ENCODE measurements at places on chromosomes 6 and 20. TPM values are rescaled to one million over a fixed set of nuclear protein-coding genes. Genes with fewer than 3 reads are reported as not detected.

DNA sequence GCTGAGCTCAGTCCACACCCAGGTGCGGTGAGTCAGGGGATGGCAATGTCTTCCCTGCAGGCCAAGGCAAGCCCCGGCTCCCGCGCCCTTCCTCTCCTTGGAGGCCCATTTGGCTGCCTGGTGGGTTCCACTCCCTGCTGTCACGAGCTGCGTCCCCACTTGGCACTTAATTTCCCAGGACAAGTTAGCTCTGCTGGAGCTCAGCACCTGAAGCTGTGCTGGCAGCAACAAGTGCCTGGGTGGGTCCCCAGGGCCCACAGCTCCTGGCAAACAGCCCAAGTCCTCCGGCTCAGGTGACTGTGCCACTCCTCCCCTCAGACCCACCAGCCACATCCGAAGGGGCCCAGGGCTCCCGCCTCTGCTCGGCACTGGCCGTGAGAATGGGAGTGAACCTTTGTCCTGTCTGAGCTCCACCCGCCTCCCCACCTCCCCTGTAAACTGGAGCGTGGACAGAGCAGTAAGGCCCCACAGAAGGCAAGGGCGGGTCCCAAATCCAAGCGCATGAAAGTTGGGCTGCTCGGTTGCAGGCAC is 16.9 kb downstream of the LAMA5 start:
- DNase-seq, result peak; percentile 91

GRCh38 chr6:83352424-83353061 is 78.3 kb downstream of the ME1 start:
- DNase-seq, result no peak

GRCh38 chr6:82904860-82905259 is 160.8 kb downstream of the UBE3D start:
- DNase-seq, result no peak

Gene SAMD3
- total RNA-seq, result 1.9 TPM

DNA sequence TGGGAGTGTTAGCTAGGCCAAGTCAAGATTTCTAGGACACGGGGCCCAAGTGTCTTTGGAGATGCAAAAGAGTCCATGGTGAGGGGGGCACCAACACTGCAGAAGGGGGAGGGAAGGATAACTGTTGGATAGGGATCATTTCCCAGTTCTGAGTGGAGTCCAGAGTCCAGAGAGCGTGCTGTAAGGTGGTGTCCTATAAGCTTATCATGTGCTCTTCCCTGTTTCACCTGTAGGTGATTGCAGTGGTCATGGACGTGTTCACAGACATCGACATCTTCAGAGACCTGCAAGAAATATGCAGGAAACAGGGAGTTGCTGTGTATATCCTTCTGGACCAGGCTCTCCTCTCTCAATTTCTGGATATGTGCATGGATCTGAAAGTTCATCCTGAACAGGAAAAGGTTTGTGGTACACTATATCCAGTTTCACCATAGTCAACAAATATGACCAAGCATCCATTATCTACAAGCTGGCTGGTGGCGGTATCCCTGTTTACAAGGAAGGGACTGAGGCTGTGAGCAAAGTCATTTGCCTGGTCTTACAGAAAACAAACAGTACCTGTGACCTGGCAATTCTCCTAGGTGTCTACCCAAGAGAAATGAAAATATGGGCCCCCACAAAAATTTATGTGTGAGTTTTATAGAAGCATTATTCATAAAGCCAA is 15.6 kb downstream of the FAM83D start:
- DNase-seq, result no peak

DNA sequence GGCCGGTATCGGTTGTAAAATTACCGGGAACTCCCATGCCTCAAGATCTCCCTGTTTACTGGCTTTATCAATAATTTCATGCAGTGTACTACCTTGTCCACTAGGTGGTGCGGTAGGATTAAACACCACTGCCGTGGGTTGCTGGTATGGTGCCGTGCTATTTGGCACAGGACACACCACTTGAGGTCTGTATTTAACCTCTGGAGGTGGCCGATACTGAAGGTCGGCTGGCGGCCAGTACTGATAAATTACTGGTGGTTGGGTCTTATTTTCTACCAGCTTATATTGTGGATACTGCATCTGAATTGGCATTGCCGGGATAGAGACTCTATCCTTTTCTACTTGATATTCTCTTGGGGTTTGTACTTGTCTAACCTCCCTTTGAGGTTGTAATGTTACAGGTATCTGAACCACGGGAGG is 14.3 kb upstream of the PTCRA start:
- DNase-seq, result peak; percentile 86

Gene LPA
- total RNA-seq, result 2.5 TPM

DNA sequence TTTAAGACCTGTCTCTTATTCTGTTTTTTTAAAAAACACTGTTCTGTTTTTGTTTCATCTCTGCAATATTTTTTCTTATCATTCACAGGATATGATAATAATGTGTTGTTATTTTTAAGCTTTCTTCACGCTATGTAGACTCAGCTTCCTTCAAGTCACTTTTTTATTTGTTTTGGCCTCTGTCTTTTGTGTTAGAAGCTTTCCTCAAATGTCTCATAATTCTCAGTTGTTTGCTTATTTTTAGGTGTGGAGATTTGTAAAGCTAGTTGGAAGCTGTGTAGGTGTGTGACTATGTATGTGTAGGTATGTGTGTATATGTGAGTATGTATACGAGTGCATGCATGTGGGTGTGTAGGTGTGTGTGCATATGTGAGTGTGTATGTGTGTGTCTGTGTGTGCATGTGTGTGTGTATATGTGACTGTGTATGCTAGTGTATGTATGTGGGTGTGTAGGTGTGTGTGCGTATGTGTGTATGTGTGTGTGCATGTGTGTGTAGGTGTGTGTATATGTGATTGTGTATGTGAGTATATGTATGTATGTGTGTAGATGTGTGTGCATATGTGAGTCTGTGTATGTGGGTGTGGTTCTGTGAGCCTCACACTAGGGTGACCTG is 16.3 kb upstream of the VEGFA start:
- no peak for DNase-seq

DNA sequence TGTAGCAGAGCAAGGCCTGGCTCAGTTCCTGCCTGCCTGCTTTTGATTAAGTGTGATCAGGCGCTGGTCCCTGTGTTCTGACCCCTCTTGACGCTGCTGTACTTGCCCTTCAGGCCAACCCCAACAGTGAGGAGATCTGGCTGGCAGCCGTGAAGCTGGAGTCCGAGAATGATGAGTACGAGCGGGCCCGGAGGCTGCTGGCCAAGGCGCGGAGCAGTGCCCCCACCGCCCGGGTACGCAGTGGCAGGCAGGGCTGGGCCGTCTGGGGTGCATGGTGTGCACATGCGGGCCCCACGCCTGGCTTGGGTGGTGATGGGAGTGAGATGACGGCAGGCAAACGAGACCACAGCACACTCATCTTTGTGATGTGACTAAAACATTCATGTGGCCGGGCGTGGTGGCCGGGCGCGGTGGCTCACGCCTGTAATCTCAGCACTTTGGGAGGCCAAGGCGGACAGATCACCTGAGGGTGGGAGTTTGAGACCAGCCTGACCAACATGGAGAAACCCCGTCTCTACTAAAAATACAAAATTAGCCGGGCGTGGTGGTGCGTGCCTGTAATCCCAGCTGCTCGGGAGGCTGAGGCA is 10.1 kb upstream of the C20orf204 start:
- DNase-seq, result no peak

DNA sequence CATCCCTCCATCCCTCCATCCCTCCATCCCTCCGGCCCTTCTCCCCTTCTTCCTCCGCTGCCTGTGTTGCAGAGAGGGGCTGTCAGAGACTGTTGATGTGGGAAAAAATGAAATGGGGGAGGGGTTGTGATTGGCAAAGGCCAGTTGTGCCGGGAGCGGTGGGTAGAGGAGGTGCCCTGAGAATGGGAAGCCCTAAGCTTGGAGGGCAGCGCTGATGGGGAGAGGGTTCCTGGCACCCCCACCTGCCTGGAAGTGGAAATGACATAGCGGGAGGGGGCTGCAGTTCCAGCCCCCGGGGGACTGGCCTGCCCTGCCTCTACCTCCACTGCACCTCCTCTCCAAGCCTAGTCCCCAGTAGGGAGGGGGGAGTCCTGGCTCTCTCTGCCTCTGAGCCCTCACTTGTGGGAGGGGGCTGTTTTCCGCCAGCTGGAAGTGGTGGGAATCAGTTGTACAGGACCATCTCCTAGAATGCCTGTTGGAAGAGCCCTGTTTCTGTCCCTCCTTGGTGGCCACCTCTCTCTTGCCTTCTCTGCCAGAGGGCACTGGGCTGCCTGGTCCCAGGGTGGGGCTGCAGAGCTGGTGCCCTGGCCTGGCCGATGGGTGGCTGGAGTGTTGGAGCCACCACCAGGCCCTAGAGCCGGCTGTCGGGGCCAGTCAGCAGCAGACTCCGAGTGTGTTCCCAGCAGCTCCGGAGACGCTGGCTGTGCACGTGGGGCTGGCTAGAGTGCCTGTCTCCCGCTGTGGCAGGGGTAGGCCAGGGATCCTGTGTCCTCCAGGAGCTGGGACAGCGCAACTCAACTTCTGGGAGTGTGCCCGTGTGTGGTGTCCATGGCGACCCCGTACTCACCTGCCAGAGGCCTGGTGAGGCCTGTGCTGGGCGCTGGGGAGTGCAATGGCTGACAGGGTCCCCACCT is 1.5 kb downstream of the DLGAP4 start:
- no peak for DNase-seq

Gene NKAPL
- 1.4 TPM for total RNA-seq

- peak; percentile 53 for DNase-seq
Measured at GRCh38 chr6:35238843-35239289, 20.7 kb upstream of the ZNF76 start.

- no peak for DNase-seq
Measured at GRCh38 chr6:113304116-113304515, 553.0 kb upstream of the MARCKS start.

Gene C20orf173
- total RNA-seq, result not detected

DNA sequence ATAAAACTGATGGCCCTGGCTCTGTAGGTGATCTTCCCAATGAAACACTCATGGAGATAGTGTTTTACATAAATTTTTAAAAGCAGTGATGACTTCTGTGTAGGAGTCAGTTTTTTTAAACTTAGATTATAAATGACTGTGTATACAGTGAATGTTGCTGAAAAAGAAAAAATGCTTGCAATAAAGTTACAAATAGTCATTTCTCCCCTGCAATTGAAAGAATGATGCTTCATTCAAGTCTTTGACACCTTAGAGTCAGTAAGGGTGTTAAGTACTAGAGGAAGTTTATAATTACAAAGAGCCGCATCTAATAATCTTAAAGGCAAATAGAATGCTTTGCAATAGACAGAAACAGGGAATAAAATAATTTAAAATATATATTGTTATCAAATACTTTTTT is 27.6 kb downstream of the ZNF292 start:
- DNase-seq, result no peak

Gene SLC17A2
- not detected for total RNA-seq

- DNase-seq, result no peak
Measured at GRCh38 chr6:125831659-125832058, 40.9 kb downstream of the NCOA7 start.

Gene DNAAF9
- total RNA-seq, result 36.1 TPM

Gene TMEM244
- not detected for total RNA-seq

GRCh38 chr6:150966786-150967185 is 101.3 kb downstream of the MTHFD1L start:
- DNase-seq, result no peak

GRCh38 chr6:62371453-62372210 is 85.6 kb upstream of the KHDRBS2 start:
- DNase-seq, result no peak

DNA sequence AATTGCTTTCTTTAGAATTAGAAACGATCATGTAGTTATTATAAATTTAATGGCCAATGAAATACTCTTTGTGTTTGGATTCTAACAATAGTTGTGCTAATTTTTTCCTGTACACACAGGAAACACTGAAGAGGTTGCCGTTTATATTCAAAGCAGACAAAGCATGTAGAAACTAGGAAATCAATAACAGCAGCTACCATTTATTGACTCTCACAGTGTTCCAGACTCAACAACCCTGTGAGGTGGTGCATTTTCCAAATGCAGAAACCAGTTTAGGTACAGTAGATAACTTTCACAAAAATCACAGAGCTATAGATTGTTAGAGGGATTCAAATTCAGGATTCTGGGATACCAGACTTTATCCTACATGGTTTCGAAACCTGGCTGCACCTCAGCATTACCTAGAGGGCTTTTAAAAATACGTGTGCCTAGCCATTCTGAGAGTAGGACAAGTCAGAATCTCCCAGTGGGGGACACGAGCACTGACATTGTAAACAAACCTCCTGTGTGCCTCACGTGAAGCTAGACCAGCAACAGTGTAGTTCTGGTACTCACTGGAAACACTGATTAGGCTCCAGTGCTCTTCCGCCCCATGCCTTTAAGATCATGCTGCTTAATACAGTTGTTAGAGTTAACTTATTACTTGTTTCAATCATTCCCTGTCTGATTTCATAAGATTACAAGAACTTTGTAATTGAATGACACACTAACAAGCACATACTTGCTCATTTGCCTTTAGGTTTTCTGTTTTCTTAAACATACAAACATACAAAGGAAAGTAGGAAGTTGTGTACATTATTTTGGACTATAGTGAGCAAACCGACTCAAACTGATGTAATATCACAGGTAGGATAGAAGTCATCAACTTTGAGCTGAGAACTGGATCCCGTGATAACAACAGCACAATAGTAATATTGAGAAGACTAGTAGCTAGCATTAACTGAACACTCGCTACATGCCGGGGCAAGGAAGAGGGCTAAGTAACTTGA is 65.8 kb downstream of the MAP3K4 start:
- no peak for DNase-seq

DNA sequence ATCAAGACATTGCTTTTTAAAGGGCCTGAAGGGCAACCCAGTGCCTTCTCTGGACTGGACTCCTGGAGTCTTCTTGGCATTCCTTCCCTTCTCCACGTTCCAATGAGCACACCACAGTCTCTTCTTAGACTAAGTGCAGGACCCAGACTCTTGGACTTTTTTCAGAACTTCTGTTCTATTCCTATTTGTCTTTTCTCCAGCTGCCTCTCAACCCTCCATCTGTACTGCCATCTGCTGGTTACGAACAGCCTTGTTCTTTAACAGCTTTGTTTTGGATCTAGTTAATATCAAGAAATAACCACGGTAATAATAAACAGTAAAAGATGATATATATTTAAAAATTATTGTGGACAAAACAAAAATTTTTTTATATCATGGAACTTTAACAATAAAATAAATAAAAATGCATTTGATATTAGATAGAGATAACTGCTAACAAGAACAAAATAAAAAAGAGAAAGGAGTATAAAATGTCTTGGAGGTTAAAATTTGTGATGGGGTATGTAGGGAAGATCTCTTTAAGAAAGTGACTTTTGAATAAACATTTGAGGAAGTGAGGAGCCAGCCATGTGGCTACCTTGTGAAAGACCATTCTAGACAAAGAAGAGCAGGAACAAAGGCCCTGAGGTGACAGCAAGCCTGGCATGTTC is 105.1 kb upstream of the HCRTR2 start:
- DNase-seq, result no peak

DNA sequence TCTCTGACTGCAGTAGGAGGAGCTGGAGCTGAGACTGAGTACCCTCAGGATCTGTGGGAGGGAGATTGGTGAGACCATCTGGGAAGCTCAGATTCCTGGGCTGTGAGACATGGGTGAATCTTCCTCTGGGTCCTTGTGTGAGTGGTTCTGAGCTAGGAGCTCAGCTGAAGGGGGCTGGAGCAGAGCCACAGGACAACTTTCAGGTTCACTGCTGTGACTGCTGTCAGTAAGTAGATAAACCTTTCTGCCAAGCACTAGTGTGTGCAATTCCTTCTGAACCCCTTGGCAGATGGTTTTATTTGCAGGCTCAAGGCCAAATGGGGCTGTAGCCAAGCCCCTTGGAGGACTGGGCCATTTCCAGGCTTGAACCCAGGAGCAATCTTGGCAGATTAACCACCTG is 49.6 kb upstream of the SNAP91 start:
- no peak for DNase-seq

- no peak for DNase-seq
Measured at GRCh38 chr6:139134064-139134395, 850 bp upstream of the HECA start.

Gene GHRH
- not detected for total RNA-seq

GRCh38 chr6:4294636-4295035 is 159.3 kb upstream of the ECI2 start:
- DNase-seq, result no peak
